Peyer's patch (tissue), 4 donors: ENCODE measurements at places on chromosomes 6 and 20. TPM values are rescaled to one million over a fixed set of nuclear protein-coding genes. Genes with fewer than 3 reads are reported as not detected.

Gene NUP43
- 16.5 TPM for total RNA-seq

Gene OR2J3
- total RNA-seq, result not detected

Gene NAA20
- total RNA-seq, result 14.9 TPM

Gene OPRL1
- total RNA-seq, result not detected
